Esophagus muscularis mucosa (tissue), 4 donors: ENCODE measurements at places on chromosomes 5 and 9. TPM values are rescaled to one million over a fixed set of nuclear protein-coding genes. Genes with fewer than 3 reads are reported as not detected.

GRCh38 chr5:161645264-161645663, 40.3 kb upstream of the GABRA6 start:
- no peak for DNase-seq

GRCh38 chr9:70880535-70880934, 240.9 kb downstream of the TRPM3 start:
- DNase-seq, result no peak

- no peak for DNase-seq
Observed at GRCh38 chr5:108588323-108588722, 159.4 kb upstream of the FER start.

GRCh38 chr9:98253565-98253964, 1.9 kb downstream of the TBC1D2 start:
- DNase-seq, result no peak

- no peak for DNase-seq
Observed at GRCh38 chr9:112866662-112867274, 23.9 kb downstream of the SLC46A2 start.

DNA sequence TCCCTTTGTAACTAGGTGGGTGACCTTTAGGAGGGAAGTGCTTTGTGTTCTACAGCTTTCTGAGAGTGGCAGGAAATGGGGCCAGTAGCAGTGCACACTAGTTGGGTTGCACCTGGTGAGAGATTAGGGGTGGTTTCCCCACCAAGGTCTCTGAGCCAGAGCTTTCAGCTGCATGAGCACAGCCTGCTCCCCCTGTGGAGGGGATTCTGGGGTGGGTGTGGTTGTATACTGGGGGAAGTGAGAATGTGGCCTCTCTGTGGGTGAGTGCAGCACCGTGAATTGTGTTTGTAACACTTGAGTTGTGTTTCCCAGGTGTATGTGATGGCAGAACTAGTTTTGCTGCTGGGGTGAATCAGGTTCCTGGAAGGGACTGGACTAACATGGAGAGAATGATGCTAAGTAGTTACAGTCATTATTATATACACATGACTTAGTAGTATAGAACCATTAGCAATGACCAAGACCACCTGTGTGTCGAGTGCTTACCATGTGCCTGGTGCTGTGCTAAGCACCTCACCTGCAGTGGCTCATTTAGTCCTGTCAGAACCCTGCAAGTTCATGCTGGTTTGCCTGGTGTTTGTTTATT, 11.8 kb upstream of the CXXC5 start:
- DNase-seq, result peak; percentile 92

GRCh38 chr5:32734827-32735378, 23.8 kb downstream of the NPR3 start:
- no peak for DNase-seq

DNA sequence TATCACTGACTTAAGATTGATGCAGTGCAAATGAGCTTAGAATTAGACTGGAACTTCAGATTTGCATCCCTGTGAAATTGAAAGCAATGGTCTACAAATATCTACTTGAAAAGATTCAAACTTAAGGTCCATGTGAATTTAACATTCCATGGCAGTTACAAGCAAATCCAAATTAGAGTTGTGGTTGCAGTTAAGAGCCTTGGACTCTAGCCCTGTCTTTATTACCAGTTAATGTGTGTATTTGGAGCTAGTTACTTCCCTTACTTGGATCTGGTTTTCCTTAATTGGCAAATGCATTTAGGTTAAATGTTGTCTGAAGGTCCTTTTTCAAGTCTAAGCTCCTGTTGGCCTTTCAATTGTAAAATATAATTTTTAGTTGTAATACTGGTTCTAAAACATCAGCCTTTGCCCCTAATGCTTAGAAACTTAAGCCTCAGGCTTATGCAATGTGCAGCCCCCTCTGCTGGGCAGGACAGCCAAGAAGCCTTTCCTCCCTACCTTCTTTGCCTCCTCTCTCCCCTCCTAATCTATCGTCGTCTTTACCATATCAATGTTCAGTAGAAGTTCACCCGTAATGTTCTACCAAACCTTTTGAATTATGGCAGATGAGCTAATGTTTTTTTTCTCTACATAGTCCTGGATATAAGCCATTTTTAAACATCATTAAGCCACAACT, 59.5 kb downstream of the ERMP1 start:
- no peak for DNase-seq

GRCh38 chr5:110239786-110240185, 486.7 kb downstream of the TMEM232 start:
- DNase-seq, result no peak

DNA sequence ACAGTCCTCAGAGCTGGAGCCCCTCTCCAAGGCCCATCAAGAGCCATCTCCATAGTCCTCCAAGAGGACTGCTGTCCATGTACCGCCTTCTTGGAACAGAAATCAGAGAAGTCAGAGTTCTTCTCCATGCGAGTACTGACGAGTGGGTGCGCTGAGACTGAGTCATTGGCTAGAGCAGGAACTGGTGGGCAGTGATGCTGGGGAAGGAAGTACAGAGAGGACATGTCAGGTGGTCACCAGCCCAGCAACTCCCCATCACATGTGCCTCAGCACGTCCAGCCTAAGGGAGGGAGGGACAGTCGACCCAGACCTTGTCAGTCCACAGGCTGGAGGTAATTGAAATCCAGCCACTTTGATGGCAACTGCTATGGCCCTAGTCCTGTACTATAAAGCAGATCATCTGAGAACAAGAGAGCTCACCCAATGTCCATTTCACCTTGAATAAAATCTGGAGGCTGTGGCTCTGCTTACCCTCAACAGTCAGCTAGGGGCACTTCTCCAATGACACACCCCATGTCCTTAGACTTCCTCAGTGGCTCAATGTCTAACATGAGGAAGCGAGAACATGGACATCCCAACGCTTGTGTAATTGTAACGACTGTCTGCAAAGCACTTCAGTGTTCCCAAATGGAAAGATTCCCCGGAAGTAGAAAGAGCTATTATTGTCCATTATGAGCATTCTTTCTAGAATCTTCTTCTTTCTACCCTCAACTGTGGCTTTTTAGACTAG, 15.0 kb upstream of the FBP1 start:
- DNase-seq, result no peak

DNA sequence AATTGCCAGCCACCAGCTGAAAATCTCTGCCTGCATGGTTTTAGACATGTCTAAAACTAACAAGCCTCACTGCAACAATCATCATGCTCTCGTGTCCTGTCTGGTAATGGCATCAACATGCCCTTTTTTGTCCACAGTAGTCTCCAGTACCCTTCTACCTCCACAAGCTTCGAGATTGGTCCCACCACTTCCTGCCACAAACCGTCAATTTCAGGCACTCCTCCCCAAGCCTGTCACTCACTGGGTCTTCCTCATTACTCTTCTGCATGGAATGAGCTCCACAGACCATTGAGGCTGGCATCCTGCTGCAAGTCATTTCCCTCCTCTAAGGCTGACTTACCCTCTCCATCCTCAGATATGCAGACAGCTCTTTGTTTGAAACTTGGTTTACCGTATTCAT, 9.0 kb downstream of the LPAR1 start:
- no peak for DNase-seq

DNA sequence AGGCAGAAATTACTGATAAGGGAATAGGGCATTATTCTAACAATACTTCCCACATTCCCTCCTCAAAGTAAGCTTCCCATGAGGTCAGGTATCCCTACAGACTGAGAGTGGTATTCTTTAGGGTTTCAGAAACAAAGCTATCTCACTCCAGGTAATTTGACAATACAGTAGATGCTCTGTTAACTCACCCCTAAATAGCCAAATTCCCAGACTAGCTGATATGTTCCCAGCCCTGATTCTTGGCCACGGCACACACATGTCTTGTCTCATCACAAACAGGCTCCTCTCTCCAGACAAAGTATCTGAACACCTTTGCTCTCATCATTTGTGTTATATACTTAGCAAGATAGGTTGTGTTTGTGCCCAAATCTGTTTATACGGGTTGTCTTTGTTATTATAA, 139.9 kb downstream of the ZNF608 start:
- DNase-seq, result no peak

DNA sequence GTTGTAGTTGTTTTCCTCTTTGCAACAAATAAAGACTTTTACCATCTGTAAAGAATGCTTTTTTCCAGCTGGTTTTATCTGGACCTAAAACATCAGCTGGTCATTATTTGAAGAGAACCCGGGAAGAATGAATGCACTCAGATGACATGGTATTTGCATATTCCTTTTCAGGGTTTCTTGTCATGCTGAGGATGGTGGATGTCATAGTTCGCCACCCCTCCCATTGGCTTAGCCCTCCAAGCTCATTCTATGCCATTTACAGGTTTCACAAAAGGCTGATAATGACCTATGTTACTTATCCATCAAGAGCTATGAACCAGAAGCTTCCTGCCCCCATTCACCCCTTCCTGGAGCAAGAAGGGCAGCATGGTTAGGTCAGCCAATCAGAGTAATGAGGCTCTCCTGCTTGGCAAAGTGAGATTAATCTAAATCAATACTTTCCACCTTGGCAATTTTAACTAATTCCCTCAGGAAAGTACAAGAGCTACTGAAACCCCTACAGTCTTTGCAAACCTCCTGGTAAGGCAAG, 440.5 kb upstream of the TLE4 start:
- DNase-seq, result no peak

GRCh38 chr9:129774791-129775447, 22.1 kb upstream of the PTGES start:
- DNase-seq, result no peak

DNA sequence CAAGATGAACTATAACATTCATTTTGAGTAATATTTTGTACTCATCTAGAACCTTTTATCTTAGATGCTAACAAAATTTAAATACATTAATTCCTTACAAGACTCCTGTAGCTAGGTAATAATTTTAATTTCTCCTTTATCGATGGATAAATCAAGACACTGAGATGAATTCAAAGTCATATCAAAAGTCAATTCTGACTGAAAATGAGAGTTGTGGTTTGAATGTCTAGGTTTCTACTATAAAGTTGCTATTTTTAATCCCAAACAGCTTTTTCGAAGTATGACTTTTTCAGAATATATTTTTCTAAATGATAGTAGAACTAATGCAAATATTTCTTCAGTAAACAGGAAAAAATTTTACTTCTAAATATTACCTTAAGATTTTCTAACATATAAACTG, 491.7 kb upstream of the FAM174A start:
- DNase-seq, result no peak

- no peak for DNase-seq
Observed at GRCh38 chr5:141994511-141995136, 18.2 kb downstream of the GNPDA1 start.

DNA sequence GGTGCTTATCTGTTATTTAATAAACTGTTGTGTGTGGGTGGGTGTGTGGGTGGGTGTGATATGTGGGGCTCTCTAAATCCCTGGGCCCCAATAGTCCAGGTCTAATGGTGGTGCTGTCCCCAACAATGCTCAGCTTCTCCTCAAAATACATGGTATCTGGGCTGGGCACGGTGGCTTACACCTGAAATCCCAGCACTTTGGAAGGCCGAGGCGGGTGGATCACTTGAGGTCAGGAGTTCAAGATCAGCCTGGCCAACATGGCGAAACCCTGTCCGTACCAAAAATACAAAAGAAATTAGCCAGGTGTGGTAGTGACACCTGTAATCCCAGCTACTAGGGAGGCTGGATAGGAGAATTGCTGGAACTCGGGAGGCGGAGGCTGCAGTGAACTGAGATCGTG, 4.5 kb upstream of the ORM1 start:
- DNase-seq, result no peak

GRCh38 chr5:71744009-71744790, 25.1 kb downstream of the CARTPT start:
- peak; percentile 74 for DNase-seq

DNA sequence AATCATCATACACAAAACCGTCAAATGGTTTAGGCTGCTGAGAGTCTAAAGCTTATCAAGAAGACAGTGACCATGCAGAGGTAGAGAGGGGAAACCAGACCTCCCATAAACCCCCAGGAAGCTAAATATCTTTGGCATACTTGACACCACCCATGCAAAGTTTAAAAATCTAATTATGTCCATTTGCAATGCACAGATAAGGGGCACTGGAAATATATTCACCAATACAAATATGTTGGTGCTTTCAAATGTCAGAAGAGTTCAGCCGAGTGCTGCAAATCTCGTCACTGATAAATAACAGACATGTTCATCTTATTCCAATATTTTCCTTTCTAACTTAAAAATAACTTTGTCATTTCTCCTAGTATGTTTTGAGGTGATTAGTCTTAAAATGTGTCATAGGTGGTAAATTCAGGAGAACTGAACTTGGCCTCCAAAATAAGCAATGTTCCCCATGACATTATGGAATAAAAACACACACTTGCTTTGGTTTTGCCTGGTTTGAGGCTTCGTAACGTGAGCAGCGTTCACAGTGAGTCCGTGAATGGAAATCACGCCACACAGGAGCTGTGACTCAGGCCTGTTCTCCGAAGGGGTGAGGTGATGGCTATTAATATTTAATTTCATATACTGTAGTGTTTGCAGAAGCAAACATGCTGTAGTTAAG, 182.2 kb downstream of the AOPEP start:
- peak; percentile 47 for DNase-seq

DNA sequence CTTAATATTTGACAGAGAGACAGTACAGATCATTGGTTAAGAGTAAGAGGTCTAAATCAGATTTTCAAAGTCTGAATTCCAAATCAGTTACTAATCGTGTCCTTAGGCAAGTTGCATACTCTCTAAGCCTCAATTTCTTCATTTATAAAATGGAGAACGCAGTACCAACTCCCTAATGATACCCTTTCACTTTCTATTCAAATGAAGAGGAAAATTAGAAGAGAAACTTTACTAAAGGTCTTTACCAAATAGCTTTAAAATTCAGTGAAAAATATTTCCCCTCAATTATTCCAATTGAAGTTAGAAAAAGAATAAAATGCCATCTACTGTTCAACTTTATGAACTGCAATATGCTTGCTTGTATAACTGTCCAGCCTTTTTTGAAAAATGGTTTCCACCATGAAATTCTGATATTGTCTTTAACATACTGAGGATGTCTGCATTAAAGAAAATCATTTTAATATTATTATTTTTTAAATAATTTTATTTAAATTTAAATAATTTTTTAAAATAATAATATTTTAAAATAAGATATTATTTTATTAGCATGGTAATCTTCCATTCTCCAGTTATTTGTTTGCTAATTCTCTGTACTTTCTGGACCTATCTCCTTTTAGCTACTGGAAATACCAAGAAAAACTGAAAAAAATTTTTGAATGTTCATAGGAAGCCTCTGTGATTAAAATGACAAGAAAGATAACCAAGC, 36.0 kb downstream of the POC5 start:
- no peak for DNase-seq

DNA sequence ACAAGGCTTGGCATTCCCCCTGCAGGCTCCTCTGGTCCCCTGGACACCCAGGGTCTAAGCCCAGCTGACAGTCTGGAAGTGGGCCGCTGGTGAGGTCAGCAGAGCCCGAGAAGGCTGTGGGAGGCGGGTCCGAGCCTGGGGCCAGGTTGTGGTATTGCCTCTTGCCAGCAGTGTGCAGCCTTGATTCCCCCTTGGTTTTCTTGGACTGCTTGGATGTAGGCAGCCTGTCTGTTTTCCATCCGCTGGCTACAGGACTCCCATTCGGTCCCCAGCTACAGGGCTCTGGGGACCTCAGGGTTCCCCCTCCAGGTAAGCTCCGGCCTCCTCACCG, 1.6 kb downstream of the AIF1L start:
- no peak for DNase-seq

Gene SPINK6
- not detected for total RNA-seq

Gene RGS14
- total RNA-seq, result 3.7 TPM

Gene GZMA
- 0.40 TPM for total RNA-seq

Gene FOXI1
- total RNA-seq, result not detected

Gene TMEM215
- total RNA-seq, result 0.06 TPM

Gene STARD4
- 8.6 TPM for total RNA-seq

Gene NDST1
- total RNA-seq, result 113 TPM

Gene OR1K1
- not detected for total RNA-seq

Gene GABRG2
- 0.39 TPM for total RNA-seq

Gene CAVIN4
- 0.65 TPM for total RNA-seq

Gene TBCA
- 152 TPM for total RNA-seq

Gene PCA3
- total RNA-seq, result 1.0 TPM

Gene C9orf50
- total RNA-seq, result not detected
